ENCODE measurements at places on chromosomes 11 and 22.

DNA sequence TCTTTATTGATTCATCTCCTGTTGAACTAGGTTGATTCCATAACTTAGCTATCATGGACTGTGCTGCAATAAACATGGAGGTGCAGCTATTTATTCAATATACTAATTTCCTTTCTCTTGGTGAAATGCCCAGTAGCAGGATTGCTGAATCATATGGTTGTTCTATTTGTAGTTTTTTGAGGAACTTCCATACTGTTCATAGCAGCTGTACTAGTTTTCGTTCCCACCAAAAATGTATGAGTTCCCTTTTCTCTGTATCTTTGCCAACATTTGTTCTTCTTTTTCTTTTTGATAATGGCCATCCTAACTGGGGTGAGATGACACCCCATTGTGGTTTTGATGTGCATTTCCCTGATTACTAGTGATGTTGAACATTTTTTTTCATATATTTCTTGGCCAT, 87.2 kb upstream of the NAV2 start:
- no peak for DNase-seq

DNA sequence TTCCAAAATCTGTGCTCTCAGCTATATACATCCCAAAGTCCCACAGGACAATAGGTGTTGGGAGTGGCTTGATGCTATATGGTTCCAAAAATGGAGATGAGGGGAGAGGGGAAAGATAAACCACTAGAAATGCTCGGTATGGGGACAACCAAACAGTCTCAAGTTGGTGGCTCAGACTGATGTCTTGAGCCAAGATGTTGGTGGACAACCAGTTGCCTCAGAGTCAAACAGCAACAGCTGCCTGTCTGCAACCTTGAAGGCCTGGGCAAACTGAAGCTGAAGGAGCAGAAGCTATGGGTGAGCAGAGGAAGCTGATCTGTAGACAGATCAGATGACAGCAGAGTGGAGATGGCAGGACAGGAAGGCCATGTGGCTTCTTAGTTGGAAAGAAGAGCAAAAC, 4.0 kb downstream of the RRP8 start:
- no peak for DNase-seq

DNA sequence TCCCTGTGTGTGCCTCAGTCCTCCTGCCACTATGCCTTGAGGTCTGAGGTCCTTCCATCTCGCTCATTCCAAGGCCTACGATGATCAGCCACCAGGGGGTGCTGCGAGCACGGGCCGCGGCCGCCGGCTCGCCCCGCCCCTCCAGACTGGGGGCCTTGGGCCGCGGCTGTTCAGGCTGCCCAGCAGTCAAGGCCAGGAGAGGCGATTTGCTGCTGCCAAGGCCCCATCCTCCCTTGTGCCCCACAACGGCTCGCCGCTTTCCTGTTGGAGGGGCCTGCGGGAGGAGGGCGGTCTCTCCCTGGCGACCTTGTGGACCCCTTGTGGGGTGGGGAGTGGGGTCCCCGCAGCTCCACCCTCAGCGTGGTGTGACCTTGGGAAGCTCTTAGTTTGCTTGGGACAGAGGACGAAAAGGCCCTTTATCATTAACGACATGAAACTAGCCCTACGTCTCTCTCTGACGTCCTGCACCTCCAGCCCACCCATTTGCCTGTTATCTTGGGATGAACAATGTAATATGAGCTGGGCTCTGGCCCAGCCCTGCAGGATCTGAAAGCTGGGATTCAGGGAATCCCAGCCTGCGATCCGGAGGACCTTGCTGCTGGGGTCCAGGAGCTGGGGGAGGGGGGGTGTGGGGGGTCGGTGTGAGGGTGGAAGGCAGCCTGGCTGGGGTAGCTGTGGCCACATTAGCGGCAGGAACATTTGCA, 5.3 kb upstream of the GALR3 start:
- DNase-seq: peak; percentile 39

DNA sequence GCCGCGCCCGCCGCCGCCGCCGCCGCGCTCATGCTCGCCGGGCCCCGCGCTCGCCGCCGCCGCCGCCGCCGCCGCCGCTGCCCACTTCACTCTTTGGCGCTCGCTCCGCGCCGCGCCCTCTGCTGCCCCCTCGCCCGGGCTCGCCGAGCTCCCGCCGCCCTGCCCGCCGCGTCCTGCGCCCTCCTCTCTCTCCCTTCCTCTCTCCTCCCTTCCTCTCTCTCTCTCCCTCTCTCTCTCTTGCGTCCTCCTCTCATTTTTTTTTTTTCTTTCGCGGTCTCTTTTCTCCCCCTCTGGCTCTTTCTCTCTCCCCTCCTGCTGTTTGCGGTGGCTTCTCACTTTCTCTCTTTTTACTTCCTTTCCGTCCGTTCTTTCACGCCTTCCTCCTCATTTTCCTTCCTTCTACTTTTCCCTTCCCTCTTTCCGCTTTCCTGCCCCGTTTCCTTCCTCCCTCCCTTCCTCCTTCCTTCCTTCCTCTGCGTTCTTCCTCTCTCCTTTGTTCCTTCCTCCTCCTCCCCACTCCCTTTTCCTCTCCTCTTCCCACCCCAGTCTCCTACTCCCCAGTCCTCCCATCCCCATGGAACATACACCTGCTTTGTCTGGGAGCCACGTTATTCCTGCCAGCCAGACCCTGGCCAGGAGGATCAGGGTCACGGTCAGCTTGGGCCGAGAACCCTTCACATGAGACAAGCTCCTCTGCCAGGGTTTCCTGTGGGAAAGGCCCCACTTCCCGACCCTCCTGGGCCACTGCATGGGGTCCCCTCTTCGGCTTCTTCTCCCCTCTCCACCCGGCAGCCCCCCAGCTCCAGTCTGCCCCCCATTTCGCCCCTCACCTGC, 19.3 kb upstream of the SHISAL1 start:
- peak; percentile 49 for DNase-seq

GRCh38 chr22:47437636-47438035, 675.2 kb downstream of the TBC1D22A start:
- DNase-seq: no peak

GRCh38 chr11:73862986-73863385, 13.7 kb downstream of the COA4 start:
- peak; percentile 12 for DNase-seq

DNA sequence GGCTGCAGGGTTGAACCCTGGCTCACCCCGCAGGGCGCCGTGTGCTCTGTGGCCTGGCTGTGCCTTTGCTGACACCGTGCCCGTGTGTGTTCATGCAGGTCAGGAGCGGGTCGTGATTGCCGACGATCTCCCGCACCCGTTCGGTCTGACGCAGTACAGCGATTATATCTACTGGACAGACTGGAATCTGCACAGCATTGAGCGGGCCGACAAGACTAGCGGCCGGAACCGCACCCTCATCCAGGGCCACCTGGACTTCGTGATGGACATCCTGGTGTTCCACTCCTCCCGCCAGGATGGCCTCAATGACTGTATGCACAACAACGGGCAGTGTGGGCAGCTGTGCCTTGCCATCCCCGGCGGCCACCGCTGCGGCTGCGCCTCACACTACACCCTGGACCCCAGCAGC, 47.0 kb upstream of the PPP6R3 start:
- DNase-seq: no peak

DNA sequence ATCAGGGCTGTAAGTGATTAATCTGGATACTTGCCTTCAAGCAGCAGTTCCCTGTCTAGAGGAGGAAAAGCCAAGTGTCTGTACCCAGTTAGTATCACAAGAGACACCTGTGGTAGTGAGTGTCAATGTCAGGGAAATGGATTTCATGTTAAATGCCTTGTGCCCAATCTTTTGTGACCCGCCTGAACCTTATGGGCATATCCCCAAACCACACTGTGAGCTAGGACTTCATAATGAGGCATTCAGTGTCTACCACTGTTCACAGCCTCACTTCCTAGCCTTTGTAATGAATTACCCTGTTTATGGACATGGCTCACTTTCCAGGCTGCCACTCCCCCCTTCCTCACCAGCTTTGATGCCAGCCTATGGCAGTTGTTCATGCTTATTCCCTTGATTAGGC, 125.1 kb downstream of the TRIM44 start:
- no peak for DNase-seq

DNA sequence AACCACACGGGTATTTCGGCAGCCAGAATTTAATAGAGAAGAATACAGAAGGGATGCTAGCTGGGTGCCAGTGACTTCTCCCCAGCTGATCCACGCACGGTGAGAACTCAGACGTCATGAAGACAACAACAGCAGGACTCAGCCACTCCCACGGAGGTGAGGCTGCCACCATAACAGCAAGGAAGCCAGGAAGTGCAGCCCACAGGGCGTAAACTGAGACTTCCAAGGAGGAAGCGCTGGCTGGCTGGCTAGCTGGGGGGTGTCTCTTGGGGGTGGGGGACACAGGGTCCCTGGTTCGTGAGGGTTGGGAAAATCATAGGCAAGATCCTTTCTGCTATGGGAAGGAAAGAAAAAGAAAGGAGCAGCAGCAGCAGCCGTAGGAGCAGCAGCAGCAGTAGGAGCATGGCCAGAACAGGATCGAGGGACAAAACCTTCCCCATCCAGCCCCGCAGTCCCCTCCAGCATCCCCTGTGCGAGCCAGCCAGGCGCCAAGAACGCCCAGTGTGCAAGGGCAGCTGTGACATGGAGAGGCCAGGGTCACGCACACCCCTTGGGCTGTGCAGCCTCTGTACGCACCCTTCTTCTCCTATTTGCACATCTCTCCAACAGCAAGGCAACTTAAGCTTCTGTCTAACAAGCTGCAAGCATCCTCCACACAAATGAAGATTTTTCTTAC, 49.6 kb upstream of the SHANK2 start:
- no peak for DNase-seq

DNA sequence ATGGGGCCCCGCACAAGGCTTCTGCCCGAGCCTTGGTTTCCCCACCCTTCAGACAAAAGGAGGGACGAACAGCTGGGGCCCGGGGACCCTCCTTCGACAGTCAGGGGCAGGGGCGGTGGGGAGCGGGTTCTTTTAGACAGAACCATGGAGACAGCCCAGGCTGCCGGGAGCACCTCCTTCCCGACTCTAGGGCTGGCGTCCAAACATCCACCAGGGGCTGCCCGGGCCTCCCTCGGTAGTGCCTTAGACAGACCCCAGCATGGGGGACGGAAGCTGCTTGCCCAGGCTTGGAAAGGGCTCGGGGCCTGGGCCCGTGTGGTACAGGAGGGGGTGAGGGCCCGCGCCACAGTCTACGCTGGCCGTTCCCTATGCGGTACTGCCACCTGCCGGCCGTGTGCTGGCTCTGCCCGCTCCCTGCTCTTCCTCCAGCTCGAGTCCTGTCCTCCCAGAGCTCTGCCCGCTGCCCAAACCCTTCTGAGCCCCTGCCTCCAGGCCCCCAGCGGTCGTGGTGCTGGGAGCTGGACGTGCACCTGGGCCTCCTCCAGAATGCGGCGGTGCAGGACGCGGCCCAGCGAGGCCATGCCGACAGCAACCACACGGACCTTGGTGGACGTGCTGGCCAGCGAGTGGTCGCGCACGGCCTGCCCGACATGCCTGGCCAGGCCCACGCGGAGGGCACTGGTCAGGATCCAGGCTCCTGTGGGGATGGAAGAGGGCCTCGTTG, 20.1 kb downstream of the TSSC4 start:
- peak; percentile 60 for DNase-seq

DNA sequence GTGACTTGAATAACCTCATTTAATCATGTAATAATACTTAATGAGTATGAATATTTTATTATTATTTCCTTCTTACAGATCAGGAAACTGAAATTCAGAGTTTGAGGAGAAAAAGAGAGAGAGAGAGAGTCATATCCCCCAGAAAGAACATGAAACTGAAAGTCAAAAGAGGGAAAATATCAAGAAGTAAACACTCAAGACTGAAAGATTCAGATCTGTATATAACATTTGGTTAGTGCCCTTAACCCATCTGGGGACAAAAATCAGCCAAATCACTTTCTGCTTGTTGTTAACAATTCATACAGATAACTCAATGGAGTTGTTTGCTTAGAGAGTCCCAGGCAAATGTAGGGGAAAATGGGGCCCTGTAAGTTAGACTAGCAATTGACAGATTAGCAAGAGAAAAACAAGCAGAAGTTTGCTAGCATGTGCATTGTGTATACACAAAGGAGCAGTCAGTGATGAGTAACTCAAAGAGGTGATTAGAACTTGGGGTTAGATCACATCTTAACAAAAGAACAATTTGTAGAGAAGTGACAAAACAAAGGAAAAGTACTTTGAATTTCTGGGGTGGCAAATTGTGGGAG, 25.9 kb upstream of the MMP13 start:
- DNase-seq: no peak

DNA sequence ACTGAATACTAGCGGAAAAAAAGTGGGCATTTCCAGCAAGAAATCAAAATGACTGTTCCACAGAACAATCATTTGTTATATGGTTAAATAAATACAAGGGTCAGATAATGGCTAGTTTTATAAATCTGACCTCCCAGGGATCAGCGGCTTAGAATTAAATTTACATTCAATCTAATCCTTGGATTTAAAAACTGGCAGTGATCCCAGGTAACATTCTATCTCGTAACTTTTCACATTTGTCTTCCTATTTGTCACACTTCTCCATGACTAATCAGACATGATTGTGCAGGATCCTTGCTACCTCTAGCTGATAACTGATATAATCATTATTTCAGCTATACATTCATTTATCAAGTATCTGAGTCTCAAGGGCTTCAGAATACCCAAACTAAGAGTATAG, 2.9 kb upstream of the MMP3 start:
- no peak for DNase-seq

DNA sequence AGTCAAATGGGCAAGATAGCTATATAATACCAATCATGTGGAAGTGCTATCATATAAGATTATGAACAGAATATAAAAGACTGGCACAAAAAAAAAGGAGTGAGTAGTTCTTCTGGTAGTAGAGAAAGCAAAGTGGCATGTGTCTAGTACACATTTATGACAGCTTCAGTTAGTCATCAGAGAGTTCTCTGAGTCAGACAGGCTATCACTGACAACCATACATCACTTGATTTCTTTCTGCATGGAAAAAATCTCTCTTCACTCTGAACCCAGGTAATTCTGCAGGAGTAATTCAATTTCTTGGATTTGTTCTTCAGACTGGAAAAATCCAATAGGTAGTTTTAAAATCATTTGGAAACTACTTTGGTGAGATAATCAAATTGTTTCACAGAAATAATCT, 286.8 kb upstream of the ANO3 start:
- no peak for DNase-seq

- DNase-seq: no peak
These were observed 117.6 kb downstream of the ARHGAP8 start for GRCh38 chr22:44870021-44870420.

DNA sequence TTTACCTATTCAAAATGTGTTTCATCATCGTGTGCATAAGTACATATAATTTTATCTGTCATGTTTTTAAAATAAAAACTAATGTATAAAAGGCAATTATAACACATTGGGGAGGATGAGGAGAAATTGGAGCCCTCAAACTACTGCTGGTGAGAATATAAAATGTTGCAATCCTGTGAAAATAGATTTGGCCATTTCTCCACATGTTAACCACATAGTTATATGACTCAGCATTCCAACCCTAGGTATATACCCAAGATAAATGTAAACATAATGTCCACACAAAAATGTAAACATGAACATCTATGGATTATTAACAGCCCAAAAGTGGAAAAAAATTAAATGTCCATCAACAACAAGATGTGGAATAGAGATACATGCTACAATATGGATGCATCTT, 928.0 kb upstream of the FAT3 start:
- DNase-seq: no peak

GRCh38 chr22:17411213-17411612, 42.0 kb downstream of the CECR2 start:
- DNase-seq: no peak

GRCh38 chr11:16299884-16300782, 56.2 kb downstream of the SOX6 start:
- DNase-seq: no peak
